ENCODE measurements at places on chromosomes 7 and 10. TPM values are rescaled to one million over a fixed set of nuclear protein-coding genes. Genes with fewer than 3 reads are reported as not detected.

The LLCFC1 gene
- total RNA-seq, result not detected

The PVRIG gene
- total RNA-seq, result not detected

The CPA1 gene
- total RNA-seq, result not detected

The UNCX gene
- not detected for total RNA-seq

The METTL27 gene
- total RNA-seq, result 0.41 TPM

The SLC13A4 gene
- total RNA-seq, result not detected

The CWF19L1 gene
- 14.2 TPM for total RNA-seq

The NODAL gene
- total RNA-seq, result not detected

The SHH gene
- 0.06 TPM for total RNA-seq

Data from glomerular endothelial cell (primary cell).